Lung microvascular endothelial cell (primary cell): ENCODE measurements at places on chromosomes 16 and 17. TPM values are rescaled to one million over a fixed set of nuclear protein-coding genes. Genes with fewer than 3 reads are reported as not detected.

The CHST5 gene
- not detected in 2 replicates for total RNA-seq

The GPS2 gene
- 22.9 and 33.5 TPM in 2 replicates for total RNA-seq

The CNTD1 gene
- under 0.01 TPM in 1 of 2 replicates, not detected in the other for total RNA-seq

The FOXK2 gene
- total RNA-seq: 15.0 and 24.8 TPM in 2 replicates

The IGF2BP1 gene
- 0.20 and 0.65 TPM in 2 replicates for total RNA-seq

The CLEC18B gene
- total RNA-seq: under 0.01 and 0.22 TPM in 2 replicates

The CDRT15 gene
- total RNA-seq: not detected in 2 replicates

The PLXDC1 gene
- total RNA-seq: not detected in 2 replicates

DNA sequence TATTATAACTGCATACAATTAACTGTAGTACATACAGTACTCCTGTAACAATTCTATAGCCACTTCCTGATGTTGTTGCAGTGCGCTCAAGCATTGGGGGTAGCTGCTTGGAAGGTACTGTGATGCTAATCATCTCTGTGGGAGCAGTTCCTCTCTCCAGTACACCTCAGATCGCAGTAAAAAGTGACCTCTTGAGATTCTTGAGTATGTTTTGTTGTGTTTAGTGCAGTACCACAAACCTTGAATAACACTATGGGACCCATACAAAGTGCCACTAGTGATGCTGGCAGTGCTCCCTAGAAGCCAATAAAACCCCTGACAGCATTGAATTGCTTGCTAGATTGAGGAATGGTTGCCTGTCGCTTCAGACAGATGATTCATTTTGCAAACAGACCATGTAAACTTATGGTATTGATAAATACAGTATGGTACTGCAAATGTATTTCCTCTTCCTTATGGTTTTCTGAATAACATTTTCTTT, 193.0 kb downstream of the SPECC1 start:
- no peak for DNase-seq

GRCh38 chr16:85123891-85124635, 11.8 kb upstream of the CIBAR2 start:
- DNase-seq: peak; percentile 58

- peak; percentile 60 for DNase-seq
Measured at GRCh38 chr16:80023865-80024264, 423.3 kb upstream of the MAF start.

GRCh38 chr16:79873825-79874224, 273.3 kb upstream of the MAF start:
- DNase-seq: no peak

GRCh38 chr17:58094118-58094517, 10.9 kb downstream of the DYNLL2 start:
- DNase-seq: no peak

DNA sequence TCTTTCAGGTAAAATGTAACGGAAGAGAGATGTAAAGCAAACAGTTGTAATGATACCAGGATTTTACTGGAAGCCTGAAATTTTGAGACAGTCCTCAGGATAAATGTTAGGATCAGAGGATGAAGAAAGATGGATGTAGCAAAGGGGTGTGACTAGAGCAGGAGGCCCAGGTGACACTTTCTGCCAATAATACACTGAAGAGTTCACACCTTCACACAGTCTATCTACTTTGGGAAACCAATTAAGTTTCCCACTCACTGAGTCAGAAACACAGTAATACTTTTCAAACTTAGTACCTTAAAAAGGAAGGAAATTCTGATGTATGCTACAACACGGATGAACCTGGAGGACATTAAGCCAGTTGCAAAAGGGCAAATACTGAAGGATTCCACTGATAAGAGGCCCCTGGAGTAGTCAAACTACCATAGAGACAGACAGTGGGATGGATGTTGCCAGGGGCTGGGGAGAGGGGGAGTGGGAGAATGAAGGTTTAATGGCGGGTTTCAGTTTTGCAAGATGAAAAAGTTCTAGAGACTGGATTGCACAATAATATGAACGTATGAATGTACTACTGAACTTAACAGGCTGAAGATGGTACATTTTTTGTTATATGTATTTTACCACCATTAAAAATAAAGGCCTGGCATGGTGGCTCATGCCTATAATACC, 62.3 kb downstream of the CYTH1 start:
- DNase-seq: no peak

DNA sequence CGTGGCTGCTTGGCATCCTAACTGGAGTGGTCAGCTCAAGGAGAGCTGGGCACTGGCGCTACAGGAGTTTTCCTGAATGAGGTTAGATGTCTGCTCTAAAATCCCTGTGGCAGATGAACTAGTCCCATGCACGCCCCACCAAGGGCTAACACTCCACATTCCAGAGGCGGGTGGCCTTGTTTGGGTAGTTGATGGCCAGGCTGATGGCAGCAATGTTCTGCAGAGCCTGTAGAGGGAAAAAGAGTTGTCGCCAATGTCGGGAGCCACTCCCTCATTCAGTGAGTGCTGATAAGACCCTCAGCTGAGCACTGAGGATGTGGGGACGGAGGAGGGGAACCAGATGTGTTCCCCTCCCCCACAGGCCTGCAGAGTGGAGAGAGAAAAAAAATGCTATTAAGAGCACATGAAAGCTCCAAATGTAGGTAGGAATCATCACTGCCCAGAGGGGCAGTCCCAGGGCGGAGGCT, 42.5 kb upstream of the ATP2A3 start:
- DNase-seq: no peak

- no peak for DNase-seq
Measured at GRCh38 chr17:61011251-61011650, 333.6 kb downstream of the BCAS3 start.

- DNase-seq: no peak
Measured at GRCh38 chr16:82382521-82382920, 212.5 kb upstream of the MPHOSPH6 start.
